ENCODE measurements at places on chromosomes 6 and 20. TPM values are rescaled to one million over a fixed set of nuclear protein-coding genes. Genes with fewer than 3 reads are reported as not detected.

Gene DST
- 329 TPM for total RNA-seq

Gene SASH1
- total RNA-seq: 43.3 TPM

Gene IYD
- total RNA-seq: not detected

Gene BIRC7
- 0.65 TPM for total RNA-seq

Gene USP49
- total RNA-seq: 2.0 TPM

Gene PAQR8
- 2.1 TPM for total RNA-seq

Gene PACRG
- total RNA-seq: not detected

Gene SLC24A3
- 1.6 TPM for total RNA-seq

Gene SMIM28
- not detected for total RNA-seq

Gene SIRPA
- 16.6 TPM for total RNA-seq

Gene ANKRD6
- total RNA-seq: 1.1 TPM

Gene AGER
- total RNA-seq: 0.14 TPM

Gene NNAT
- total RNA-seq: 0.14 TPM

Gene SPTLC3
- total RNA-seq: 2.8 TPM

Gene SNAP25
- total RNA-seq: 3.7 TPM

Gene AVP
- not detected for total RNA-seq

Gene KIF13A
- total RNA-seq: 72.6 TPM

Gene HLA-C
- total RNA-seq: 56.9 TPM

Gene GPR63
- 1.4 TPM for total RNA-seq

Gene PHACTR1
- total RNA-seq: 0.09 TPM

Gene PNPLA1
- total RNA-seq: under 0.01 TPM

Gene GSTA4
- 37.3 TPM for total RNA-seq

Gene ZSCAN16
- 1.8 TPM for total RNA-seq

Gene TRAPPC3L
- 0.14 TPM for total RNA-seq

Gene DNMT3B
- total RNA-seq: 0.85 TPM

Gene DUSP15
- not detected for total RNA-seq

Gene IRF4
- 0.65 TPM for total RNA-seq

Gene CCN5
- total RNA-seq: 5.0 TPM

Gene TSBP1
- not detected for total RNA-seq

Gene ZSCAN23
- 4.4 TPM for total RNA-seq

Gene TAGAP
- total RNA-seq: not detected

Gene PSMF1
- 14.8 TPM for total RNA-seq

Gene MYL9
- 13.9 TPM for total RNA-seq

Gene C6orf89
- total RNA-seq: 52.9 TPM

Gene LGSN
- total RNA-seq: under 0.01 TPM

Gene GNAS-AS1
- 1.2 TPM for total RNA-seq

Gene GPSM3
- total RNA-seq: 0.85 TPM

Gene RAET1G
- total RNA-seq: 4.1 TPM

Gene GPR6
- not detected for total RNA-seq

Gene TREM1
- total RNA-seq: 2.7 TPM

Gene LPA
- total RNA-seq: not detected

Gene DDO
- 1.3 TPM for total RNA-seq

Gene CD24
- 0.57 TPM for total RNA-seq

Gene PRRC2A
- 18.6 TPM for total RNA-seq

Gene TGM3
- total RNA-seq: not detected

Gene LAMA4
- 421 TPM for total RNA-seq

Gene EYA2
- total RNA-seq: 0.14 TPM

Gene BFSP1
- total RNA-seq: 2.8 TPM

Gene APOBEC2
- not detected for total RNA-seq

Gene GNRH2
- 0.09 TPM for total RNA-seq

Gene EEF1A2
- total RNA-seq: 3.0 TPM

Gene PRSS16
- total RNA-seq: 0.28 TPM

Gene GHRH
- not detected for total RNA-seq

Gene HLA-DQB1
- total RNA-seq: not detected

Gene GJA1
- total RNA-seq: 896 TPM

Gene SEMG1
- not detected for total RNA-seq

Gene SMLR1
- not detected for total RNA-seq

Gene DZANK1
- total RNA-seq: 0.85 TPM

Gene ZSCAN26
- total RNA-seq: 12.3 TPM
